Peyer's patch (tissue), 4 donors: ENCODE measurements at places on chromosomes 12 and 14. TPM values are rescaled to one million over a fixed set of nuclear protein-coding genes. Genes with fewer than 3 reads are reported as not detected.

Gene ETFBKMT
- 4.1 TPM for total RNA-seq

GRCh38 chr12:76445462-76445861 lies 97.2 kb upstream of the BBS10 start:
- H3K4me3 ChIP-seq = no peak overlapping the region
- DNase-seq = no peak
- no peaks in the 10 kb centered on the region for H3K4me1 ChIP-seq
- no peaks in the 10 kb centered on the region for H3K27me3 ChIP-seq
- no peaks in the 10 kb centered on the region for H3K36me3 ChIP-seq

DNA sequence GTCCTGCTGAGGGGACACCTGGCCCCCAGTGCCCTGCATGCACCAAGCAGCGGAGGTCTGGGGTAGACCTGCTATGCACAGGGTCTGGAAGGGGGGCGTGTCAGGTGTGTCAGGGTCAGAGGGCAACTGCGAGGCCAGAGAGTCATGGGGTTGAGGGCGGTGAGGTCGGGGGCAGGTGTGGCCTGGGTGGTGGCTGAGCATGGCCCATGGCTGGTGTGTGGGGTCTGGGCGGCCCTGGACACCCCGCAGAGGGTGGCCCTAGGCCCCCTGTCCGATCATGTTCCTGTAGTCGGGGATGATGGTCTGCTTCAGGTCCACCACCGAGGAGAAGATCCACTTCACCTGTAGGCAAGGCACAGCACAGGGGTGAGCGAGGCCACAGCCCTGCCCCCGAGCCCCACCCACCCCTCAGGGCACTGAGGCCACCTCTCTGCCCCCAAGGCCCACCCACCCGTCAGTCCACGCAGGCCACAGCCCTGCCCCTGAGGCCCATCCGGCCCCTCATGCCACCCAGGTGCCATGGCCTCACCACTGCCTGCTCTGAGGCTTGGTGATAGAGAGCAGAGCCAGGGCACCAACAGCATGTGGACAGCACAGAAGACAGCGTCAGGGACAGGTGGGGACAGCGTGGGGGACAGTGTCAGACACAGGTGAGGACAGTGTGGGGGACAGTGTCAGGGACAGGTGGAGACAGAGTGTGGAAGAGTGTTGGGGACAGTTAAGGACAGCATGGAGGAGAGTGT lies 211.3 kb downstream of the TMEM121 start:
- H3K4me1 ChIP-seq = no peaks in the 10 kb centered on the region
- H3K27me3 ChIP-seq = no peaks in the 10 kb centered on the region
- no peak for DNase-seq
- no peak overlapping the region for H3K27ac ChIP-seq
- no peak overlapping the region for H3K4me3 ChIP-seq
- no peaks in the 10 kb centered on the region for H3K36me3 ChIP-seq

- H3K27ac ChIP-seq = no peak overlapping the region
- H3K36me3 ChIP-seq = no peaks in the 10 kb centered on the region
- no peaks in the 10 kb centered on the region for H3K27me3 ChIP-seq
- H3K4me3 ChIP-seq = no peak overlapping the region
- DNase-seq = no peak
These were observed 105.4 kb downstream of the GPHN start for GRCh38 chr14:66613344-66613743.

Gene TEX52
- total RNA-seq = not detected

DNA sequence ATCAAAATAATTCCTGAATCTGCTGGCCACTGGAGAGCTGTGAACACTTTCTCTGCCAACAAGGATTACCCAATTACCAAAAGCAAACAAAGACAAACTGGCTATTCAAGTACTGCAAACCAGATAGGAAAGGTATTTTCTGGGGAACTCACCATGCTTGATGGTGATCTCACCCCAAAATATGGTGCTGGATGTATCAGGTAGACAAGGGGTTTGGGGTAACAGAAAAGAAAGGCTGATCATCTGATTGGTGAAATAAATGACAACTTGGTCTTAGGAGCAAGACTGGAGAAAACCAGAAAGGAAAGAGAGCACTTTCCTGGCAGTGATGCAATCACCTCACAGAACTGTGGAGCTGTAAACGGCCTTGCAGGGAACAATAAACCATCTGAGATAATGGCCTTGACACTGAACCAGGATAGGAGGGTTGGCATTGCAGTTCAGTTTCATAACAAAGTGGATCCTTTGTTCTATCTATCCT lies 31.0 kb upstream of the NPFF start:
- no peak for DNase-seq
- no peaks in the 10 kb centered on the region for H3K36me3 ChIP-seq
- H3K27me3 ChIP-seq = no peaks in the 10 kb centered on the region

Gene KRT78
- total RNA-seq = not detected

DNA sequence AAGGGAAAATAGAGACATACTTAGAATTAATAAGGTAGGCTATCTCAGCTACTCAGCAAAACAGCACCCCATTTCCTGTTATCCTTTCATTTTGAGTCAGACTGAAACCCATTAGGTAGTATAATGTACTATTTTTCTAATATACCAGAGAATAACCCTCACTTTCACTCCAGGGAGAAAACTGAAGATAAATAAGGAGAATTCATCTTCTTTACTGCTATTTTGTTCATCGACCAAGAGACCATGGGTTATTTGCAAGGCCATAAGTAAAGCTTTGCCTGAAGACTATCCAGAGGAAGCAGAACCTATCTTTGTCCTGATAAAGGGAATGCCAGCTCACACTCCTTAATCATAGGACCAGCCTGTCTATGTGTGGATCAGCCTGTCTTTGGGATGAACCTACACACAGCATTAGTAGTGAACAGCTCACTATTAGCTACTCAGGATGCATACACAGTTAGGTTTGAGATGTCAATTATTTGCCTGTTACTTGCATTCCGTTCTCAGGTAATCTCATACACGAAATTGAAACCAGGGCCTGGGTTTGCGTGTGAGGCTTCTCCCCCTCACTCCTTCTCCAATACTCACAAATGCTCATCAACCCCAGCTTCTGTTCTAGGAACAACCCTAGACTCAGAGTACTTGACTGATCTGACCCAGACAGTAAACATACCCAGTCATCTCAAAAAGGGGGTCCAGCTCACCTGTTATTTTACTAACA lies 124.4 kb downstream of the DAD1 start:
- H3K4me1 ChIP-seq = no peaks in the 10 kb centered on the region
- H3K4me3 ChIP-seq = no peak overlapping the region
- no peaks in the 10 kb centered on the region for H3K27me3 ChIP-seq
- no peaks in the 10 kb centered on the region for H3K36me3 ChIP-seq
- H3K27ac ChIP-seq = no peak overlapping the region

- no peak overlapping the region for H3K27ac ChIP-seq
- no peak overlapping the region for H3K4me3 ChIP-seq
- H3K27me3 ChIP-seq = no peaks in the 10 kb centered on the region
- no peaks in the 10 kb centered on the region for H3K36me3 ChIP-seq
- no peaks in the 10 kb centered on the region for H3K4me1 ChIP-seq
These were observed 353.5 kb downstream of the TMEM132D start for GRCh38 chr12:129550353-129550752.

Gene NGB
- not detected for total RNA-seq

Gene TRHDE
- 3.3 TPM for total RNA-seq

DNA sequence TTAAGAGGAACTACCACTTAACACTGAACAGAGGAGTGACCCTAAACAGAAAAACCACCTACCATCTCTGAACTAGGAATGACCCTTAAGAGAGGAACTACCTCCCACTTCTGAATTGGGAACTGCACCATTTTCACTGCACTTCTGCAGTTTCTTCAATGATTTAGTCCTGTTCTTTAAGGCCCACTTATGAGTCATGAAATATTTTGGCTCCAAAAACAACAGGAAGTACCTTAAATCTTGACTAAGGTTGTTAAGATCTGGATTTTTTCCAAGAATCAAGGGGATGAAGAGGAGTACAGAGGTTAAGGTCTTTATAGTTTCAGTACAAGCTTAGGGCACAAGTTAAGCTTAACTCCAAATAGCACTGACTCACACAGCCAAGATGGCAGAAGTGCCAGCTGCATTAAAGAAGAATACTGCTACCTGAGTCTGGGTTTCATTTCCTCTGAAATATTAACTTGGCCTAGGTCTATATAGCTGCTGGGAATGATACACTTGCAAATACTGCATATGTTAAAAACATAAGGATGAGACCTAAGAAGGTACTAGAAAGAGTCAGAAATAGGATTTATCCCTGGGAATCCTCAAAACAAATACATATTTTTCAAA lies 4.2 kb downstream of the NPC2 start:
- no peaks in the 10 kb centered on the region for H3K4me1 ChIP-seq
- no peak for DNase-seq
- no peaks in the 10 kb centered on the region for H3K27me3 ChIP-seq
- no peak overlapping the region for H3K27ac ChIP-seq
- no peaks in the 10 kb centered on the region for H3K36me3 ChIP-seq

DNA sequence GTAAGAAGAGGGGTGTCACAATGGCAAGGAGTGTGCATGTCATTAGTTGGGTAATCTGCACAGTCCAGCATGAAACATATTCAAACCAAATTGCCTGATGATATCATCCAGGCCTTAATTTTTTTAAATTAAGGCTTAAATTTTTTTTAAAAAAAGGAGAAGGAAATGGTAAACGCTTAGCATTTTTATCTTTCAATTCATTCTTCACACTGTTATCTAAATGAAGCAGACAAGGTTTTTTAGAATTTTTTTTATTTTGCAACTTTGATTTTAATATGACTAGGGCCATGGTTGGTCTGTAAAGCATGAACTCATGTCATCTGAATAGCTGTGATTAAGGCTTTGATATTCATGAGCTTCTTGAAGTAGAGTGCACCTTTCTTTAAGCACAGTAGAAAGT lies 362.5 kb downstream of the SYT1 start:
- H3K36me3 ChIP-seq = no peaks in the 10 kb centered on the region
- no peak overlapping the region for H3K4me3 ChIP-seq
- H3K27ac ChIP-seq = no peak overlapping the region
- no peak for DNase-seq
- no peaks in the 10 kb centered on the region for H3K4me1 ChIP-seq

- no peak overlapping the region for H3K4me3 ChIP-seq
- no peaks in the 10 kb centered on the region for H3K27me3 ChIP-seq
- no peaks in the 10 kb centered on the region for H3K36me3 ChIP-seq
- H3K27ac ChIP-seq = no peak overlapping the region
- DNase-seq = no peak
These were observed 66.3 kb downstream of the IFT43 start for GRCh38 chr14:76051717-76052465.

DNA sequence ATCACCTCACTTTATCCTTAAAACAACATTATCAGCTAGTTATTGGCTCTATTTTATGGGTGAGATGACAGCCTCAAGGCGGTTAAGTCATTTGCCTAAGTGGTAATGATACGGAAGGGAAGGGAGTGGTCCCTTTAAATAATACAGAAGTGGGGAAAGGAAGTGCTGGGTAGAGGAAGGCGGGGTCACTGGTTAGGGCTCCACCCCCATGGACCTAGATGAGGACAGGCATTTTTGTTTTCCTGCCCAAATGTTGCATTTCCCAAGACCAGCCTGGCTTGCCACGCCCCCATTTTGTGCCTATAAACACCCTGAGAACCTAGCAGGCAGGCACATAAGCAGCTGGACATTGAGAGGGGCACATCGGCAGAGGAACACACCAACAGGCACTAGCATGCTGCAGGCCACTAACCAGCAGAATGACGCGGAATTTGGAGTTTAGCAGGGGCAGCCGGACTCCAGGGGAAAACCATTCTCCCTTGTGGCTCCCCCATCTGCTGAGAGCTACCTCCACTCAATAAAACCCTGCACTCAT lies 100.9 kb downstream of the EPS8 start:
- no peak overlapping the region for H3K27ac ChIP-seq
- DNase-seq = peak; percentile 73
- H3K4me1 ChIP-seq = no peaks in the 10 kb centered on the region
- H3K4me3 ChIP-seq = no peak overlapping the region
- no peaks in the 10 kb centered on the region for H3K36me3 ChIP-seq
- H3K27me3 ChIP-seq = no peaks in the 10 kb centered on the region

DNA sequence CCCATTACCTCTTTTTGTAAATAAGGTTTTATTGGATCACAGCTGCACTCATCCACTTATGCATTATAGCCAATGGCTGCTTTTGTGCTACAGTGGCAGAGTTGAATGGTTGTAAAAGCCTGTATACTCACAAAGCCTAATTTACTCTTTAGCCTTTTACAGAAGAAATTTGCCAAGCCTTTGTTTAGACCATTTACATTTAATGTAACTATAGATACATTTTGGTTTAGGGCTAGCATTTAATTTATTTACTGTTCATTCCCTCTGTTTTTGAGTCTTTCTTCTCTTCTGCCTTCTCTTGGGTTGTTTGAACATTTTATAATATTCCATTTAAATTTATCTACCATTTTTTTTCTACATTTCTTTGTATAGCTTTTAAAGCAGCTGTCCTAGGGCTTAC lies 217.1 kb upstream of the AMIGO2 start:
- no peak for DNase-seq
- H3K4me1 ChIP-seq = no peaks in the 10 kb centered on the region
- no peaks in the 10 kb centered on the region for H3K36me3 ChIP-seq

Gene TRAF3
- total RNA-seq = 47.8 TPM

Gene MYF6
- total RNA-seq = not detected

GRCh38 chr12:29700761-29701481 lies 82.8 kb downstream of the TMTC1 start:
- no peaks in the 10 kb centered on the region for H3K4me1 ChIP-seq
- no peak overlapping the region for H3K4me3 ChIP-seq
- H3K36me3 ChIP-seq = no peaks in the 10 kb centered on the region
- H3K27ac ChIP-seq = no peak overlapping the region

DNA sequence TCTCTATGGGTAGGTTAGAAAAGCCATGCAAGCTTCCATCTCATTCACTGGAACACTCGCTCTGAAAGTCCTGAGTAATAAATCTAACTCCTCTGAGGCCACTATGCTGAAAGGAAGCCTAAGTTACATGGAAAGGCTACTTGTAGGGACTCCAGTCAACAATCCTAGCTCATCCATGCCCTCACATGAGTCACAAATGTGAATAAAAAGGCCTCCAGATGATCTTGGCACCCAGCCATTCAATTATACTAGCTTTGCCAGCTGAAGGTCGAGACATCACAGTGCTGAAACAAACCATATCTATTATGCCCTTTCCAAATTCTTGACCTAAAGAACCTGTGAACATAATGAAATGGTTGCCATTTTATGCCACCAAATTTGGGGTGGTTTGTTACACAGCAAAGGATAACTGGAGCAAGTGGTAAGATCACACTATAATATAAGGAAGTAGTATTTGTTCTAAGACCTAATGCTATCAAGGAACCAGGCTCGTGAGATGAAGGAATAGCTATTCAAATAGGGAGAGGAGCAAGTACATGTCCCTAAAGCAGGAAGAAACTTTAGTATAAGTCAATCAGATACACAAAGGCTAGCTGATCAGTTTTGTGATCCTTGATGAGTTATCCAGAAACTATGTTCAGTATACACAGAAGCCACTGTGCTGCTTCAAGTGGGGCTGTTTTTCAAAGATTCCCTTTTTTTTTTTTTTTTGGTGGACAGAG lies 142.1 kb downstream of the MED13L start:
- no peak overlapping the region for H3K27ac ChIP-seq
- no peaks in the 10 kb centered on the region for H3K27me3 ChIP-seq
- no peak overlapping the region for H3K4me3 ChIP-seq
- peaks cover 35% of the 10 kb centered on the region for H3K4me1 ChIP-seq

Gene OR6C76
- total RNA-seq = not detected
